ENCODE measurements at places on chromosomes 13 and 19.

DNA sequence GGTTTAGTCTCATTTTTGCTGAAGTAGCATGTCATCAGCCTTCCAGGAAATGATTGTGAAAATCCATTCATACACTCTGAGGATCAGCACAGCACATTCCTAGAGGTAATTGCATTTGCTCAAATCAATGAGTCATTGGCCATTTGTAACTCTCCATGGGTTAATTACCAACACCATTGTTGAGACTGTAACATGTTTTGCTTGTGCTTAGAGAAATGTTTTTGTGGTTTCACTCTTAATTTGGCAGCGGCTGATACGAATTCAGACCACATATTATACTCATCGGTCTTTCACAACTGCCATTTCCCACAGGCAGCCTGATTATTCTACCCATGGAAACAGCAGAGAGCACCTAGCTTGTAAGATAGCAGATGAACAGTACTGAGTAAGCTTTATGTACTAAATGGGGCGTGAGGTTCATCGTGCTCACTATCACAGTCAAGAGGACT is 110.3 kb downstream of the NHLRC3 start:
- DNase-seq, result no peak

DNA sequence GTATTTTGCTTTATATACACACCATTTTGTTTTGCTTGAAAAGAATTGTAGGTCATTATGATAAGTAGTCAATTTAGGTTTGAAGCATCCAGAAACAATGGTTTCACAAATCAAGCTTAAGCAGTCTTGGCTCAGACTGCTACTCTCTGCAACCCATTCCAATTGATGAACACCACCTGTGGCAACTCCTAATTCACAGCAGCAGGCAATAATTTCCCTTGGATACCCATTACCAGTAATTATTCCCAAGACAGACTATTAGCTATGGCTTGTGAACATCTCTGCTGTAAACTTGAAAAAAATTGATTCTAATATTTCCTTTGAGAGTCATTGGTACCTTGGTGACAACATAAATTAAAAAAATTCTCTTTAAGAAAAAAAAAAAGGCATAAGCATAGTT is 299.3 kb upstream of the SLITRK6 start:
- DNase-seq, result no peak

DNA sequence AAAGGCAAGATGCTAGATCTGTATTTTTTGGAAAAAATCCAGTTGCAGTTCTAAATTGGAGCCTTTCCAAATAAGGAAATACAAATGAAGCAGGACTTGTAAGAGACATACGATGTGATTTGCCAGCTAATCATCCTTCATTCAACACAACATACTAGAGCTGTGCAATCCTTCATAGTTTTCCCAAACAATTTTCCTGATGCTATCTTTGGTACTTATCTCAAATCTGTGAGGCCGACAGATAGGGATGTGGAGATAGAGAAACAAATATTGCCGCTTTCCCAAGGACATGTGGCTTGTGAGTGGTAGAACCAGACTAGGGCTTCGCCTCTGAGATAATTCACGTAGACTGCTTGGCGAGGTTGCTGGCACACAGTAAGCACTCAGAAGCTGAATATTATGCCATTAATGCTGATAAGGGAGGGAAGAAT is 176.6 kb downstream of the LMO7 start:
- no peak for DNase-seq

GRCh38 chr13:45296259-45296658 is 44.7 kb downstream of the TPT1 start:
- DNase-seq, result no peak

- DNase-seq, result no peak
Observed at GRCh38 chr13:112643759-112644459, 45.9 kb upstream of the ATP11A start.

DNA sequence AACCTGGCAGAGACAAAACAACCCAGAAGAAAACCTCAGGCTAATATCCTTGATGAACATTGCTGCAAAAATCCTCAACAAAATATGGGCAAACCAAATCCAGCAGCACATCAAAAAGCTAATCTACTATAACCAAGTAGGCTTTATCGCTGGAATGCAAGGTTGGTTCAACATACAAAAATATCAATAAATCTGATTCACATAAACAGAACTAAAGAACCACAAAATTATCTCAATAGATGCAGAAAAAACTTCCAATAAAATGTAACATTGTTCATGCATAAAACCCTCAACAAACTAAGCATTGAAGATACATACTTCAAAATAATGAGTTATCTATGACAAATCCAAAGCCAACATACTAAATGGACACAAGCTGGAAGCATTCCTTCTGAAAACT is 8.8 kb downstream of the ZNF724 start:
- no peak for DNase-seq

GRCh38 chr13:88248393-88248792 is 577.2 kb downstream of the SLITRK5 start:
- DNase-seq, result no peak

GRCh38 chr13:100490692-100491091 is 97.9 kb downstream of the GGACT start:
- no peak for DNase-seq

- DNase-seq, result no peak
Observed at GRCh38 chr19:29752450-29753025, 37.5 kb upstream of the C19orf12 start.

GRCh38 chr13:20054586-20054985 is 96.1 kb downstream of the ZMYM2 start:
- DNase-seq, result no peak

GRCh38 chr19:5967994-5968430 is 9.9 kb downstream of the RANBP3 start:
- DNase-seq, result peak; percentile 59

DNA sequence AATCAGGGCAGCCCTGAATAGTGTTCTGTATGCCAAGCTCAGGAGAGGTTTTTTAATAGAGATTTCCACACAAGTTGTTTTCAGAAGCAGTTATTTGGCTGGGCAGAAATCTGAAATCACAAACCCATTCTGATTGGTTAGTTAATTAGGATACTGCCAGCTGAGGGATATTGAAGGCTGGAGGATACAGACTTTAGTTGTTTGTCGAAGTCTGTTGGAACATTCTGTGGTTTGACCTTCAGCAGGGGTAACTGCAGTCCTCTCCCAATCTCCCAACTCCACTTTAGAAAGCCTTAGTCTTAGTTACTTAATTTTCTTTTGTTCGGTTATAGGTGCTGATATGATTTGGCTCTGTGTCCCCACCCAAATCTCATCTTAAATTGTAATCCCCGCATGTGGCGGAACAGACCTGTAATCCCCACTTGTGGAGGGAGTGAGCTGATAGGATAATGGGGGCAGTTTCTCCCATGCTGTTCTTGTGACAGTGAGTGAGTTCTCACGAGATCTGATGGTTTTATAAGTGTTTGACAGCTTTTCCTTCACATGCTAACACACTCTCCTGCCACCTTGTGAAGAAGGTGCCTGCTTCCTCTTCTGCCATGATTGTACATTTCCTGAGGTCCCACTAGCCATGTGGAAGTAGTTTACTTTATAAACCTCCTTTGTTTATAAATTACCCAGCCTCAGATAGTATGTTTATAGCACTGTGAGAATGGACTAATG is 169.2 kb downstream of the GPC5 start:
- DNase-seq, result no peak

DNA sequence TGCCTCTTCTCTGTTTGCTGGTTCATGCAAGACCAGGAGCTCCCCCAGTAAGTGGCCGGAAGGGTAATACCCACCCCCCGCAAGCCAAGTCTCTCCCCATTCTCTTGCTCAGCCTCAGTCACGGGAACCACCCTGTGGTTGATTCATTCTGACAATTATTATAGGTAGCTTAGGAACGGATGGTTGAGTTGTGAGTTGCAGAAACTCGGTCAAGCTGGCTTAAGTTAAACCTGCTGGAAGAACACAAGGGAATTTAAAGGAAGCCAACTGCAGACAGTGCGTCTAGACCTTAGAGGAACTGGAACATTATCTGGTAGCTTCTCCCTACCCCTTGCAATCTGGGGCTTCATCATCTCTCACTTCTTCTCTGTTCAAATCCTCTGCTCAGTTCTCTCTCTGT is 8.9 kb downstream of the FPR1 start:
- DNase-seq, result no peak

DNA sequence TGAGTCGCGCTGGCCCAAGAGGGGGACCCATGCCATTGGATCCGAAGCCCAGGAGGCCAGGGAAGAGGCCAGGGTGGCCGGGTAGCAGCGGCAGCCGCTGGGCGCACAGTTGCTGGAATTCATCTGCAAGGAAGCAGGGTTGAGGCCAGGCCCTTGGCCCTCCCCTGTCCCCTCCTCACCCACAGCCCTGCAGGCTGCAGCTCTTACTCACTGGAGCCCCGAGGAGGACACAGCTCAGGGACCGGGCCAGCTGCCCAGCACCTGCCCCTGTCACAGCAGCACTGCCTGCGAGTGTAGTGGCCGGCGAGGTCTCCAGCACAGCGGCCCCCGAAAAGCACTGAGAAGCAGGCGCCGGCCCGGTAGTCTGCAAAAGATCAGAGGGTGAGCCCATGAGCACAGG is 11.2 kb downstream of the FBN3 start:
- no peak for DNase-seq

DNA sequence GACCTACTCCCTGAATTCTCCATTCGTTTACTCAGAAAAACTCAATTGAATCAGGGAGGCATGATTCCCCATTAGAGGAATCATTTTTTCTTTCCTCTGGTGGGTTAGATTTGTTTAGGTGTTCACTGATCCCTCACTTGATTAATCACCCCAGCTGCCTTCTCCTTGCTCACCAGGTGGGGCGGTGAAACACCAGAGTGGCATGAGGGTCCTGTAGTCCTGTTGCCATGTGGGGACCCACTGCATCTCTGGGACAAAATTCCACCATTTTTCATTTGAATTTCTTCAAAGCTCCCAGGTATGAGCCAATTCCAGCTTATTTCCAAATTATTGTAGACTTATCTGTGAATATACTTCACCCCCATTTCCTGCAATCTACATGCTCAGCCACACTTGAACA is 462.7 kb upstream of the ZNF507 start:
- DNase-seq, result no peak

DNA sequence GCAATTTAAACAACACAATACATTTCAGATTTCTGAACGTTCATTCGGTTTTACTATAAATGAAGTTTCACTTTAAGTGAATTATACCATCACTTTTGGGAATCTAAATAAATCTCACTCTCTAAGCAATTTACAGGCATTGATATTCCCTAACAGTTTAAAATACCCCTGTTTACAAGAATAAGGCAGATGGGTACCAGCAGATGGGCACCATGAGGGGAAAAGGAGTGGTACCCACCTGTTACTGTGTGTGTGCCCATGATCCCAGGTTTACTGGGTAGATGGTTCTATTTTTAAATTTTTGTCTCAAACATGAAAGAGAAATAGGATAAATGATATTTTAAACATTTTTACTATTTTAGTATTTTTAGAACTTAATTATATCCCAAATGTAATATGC is 212.9 kb downstream of the PCDH9 start:
- DNase-seq, result no peak

GRCh38 chr19:20078581-20079031 is 806 bp downstream of the ZNF90 start:
- DNase-seq, result no peak

DNA sequence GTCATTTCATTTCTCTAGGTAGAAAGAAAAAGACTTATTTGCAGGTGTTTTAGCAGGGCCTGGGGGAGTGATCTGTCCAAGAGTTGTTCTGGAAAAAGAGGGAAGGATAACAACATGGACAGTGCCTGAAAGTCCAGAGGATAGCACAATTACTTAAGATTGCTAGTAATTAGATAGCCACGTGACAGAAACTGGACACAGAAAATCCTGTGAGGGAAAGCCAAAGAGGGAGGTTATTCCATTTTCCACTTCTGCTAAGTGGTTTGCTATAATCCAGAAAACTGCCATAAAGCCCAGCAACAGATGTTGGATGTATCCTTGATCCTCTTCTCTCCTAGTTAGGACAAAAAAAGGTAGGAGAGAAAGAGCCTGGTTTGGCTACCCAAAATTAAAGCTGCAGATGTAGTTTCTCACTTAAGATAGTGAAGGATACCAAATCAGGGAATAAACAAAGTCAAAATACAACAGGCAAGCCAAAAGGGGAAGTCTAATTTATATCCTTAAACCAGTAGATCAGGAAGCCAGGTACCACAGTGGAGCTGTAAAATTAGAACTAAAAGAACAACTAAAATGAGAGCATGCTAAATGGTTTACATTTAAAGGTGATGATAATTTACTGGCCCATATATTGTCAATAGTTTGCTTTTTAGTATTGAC is 140.2 kb downstream of the VWA8 start:
- no peak for DNase-seq

GRCh38 chr19:13063461-13064091 is 39.1 kb downstream of the LYL1 start:
- no peak for DNase-seq

GRCh38 chr19:55695511-55696290 is 20.7 kb downstream of the EPN1 start:
- DNase-seq, result no peak

DNA sequence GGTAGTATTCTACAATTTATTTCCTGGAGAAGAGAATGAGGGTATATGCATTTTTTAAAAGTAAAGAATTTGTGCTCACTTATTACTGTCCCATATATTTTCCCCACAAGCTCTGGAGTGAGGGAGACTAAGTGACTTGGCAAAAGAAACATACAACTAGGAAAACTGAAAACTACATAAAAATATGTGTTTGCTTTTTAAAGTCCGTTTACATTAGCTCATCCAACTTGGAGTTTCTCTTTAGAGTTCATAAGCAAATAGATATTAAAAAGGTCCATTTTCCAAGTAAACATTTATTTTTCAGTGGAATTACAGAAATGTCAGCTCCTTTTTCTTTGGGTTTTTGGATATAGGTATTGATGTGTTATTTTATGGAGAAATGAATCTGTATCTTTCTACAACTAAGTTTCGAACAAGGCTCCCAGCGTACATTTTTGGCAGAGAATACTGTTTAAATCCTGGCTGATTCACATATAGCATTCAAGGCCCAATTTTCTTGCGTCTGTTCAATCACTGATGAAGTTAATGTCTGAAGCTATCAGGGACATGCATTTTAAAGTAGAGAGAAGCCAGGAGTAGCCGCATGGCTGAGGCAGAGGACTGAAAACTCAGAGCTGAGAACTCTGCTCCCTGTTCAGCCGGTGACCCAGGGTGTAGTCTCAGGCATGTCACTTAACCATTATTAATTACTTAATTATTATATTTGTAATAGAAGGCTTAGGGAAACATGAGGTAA is 729.4 kb downstream of the EFNB2 start:
- no peak for DNase-seq

Measured in brain pericyte (primary cell).